ENCODE measurements at places on chromosomes 4 and X.

GRCh38 chr4:13966231-13967195 lies 339.0 kb upstream of the BOD1L1 start:
- no peak for DNase-seq

GRCh38 chr4:64969081-64969480 lies 559.8 kb upstream of the TECRL start:
- no peak for DNase-seq

- no peak for DNase-seq
Observed at GRCh38 chr4:152558396-152558795, 22.5 kb upstream of the FBXW7 start.

DNA sequence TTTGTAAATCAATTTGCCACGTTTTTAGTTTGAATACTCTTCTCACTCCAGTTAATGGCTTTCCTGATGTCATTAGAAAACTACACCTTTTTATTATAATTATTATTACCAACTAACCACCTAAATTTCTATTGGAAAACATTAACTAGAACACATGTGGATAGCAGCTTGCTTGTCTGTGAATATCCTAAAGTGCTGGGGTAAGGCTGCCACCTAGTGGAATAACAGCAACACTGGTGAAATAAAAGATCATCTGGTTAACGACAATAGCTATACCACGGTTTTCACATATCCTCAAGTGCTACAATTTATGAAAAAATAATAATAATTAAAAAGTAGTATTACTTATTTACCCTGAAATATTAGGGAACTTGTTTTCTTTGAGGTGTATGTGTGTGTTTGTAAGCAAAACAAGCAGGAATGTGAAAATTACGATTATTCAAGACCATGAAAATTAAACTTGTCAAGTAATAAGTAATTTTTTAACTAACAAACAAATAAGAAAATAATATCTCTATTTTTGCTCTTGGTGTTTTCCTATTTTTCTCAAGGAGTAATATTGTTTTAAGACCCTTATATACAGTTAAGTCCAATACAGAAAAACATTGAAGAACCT lies 130.1 kb upstream of the TECRL start:
- DNase-seq = no peak

- DNase-seq = no peak
Observed at GRCh38 chr4:109803924-109804571, 2.2 kb upstream of the CFI start.

DNA sequence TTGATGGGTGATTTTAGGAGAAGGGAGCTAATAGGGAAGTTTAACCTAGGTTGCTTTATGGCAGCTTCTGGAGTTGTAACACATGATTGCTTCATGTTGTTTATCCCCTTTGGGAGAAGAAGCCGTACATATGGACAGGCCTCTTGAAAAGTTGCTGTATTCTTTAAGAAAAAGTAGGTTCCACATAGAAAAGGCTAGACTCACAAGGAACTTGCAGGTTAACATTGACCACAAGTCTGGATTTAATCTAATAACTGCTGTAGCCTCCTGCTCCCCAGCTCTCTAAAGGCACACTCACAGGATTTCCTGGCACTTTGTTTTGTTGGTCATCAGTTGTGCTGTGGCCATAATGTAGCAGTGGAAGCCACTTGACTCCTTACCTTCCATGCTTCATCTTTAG lies 19.7 kb downstream of the FNIP2 start:
- DNase-seq = no peak

All from stimulated activated CD8-positive, alpha-beta memory T cell treated with anti-CD3 and anti-CD28 coated beads, Interleukin-7, amount 100 ng/mL, for 1 hour (primary cell).